ENCODE measurements at places on chromosomes 3 and 15.

DNA sequence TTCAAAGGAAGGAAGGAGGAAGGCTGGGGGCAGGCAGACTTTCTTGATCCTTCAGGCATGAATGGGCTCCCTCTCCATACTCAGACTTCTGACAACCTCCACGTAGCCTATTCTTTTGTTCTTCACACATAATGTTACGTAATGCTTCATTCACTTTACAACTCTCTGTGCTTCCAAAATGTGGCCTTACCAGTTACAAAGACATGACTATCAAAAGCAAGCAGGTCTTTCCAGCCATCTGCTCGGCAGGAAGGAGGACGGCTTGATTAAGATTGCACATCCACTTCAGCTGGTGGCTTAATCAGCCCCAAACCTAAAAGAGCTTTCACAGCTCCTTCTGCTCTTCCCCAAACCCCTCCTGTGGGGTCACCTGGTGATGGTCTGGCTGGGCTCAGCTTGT lies 263.2 kb downstream of the XXYLT1 start:
- no peak for DNase-seq

- no peak for DNase-seq
These were observed 284.2 kb upstream of the ATP11B start for GRCh38 chr3:182508919-182509711.

DNA sequence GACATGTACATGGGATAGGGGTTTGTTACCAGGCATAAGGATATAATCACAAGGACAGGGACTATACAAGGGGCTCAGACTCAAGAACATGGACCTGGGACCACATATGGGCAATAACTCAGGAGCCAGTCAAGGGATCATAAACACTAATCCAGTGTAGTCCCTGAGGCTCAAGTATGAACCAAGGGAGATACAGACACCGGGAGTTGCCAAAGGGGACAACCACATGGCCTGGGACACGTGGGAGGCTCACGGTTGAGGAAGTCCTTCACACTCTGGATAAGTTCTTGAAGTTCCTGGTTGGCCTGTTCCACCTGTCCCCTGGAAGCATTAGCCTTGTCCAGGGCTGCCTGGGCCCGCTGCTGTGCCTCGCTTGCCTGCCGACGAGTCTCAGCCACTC lies 1.8 kb upstream of the USP19 start:
- DNase-seq = no peak

DNA sequence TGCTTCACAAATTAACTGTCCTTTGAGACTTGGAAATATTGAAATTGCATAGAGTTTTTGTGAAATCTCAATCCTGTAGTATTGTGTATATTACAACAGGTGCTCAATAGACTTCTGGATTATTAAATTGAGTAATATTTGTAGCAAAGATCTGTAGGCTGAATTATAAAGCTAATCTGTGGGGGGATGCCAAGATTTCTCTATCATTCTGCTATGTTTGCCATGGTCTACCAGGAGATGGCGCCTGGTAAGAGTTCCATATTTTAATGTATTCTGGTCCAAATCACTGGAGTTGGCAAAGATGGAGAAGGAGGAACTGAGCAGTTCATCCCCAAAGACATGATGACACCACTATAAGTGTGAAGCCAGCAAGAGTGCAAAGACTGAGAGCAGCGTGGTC lies 340.9 kb upstream of the TPRG1 start:
- no peak for DNase-seq

GRCh38 chr15:58865425-58865880 lies 68.0 kb downstream of the SLTM start:
- DNase-seq = no peak

- DNase-seq = no peak
These were observed 522 bp downstream of the MED12L start for GRCh38 chr3:151085889-151086483.

- no peak for DNase-seq
These were observed 108.3 kb downstream of the P3H2 start for GRCh38 chr3:190012314-190012782.

DNA sequence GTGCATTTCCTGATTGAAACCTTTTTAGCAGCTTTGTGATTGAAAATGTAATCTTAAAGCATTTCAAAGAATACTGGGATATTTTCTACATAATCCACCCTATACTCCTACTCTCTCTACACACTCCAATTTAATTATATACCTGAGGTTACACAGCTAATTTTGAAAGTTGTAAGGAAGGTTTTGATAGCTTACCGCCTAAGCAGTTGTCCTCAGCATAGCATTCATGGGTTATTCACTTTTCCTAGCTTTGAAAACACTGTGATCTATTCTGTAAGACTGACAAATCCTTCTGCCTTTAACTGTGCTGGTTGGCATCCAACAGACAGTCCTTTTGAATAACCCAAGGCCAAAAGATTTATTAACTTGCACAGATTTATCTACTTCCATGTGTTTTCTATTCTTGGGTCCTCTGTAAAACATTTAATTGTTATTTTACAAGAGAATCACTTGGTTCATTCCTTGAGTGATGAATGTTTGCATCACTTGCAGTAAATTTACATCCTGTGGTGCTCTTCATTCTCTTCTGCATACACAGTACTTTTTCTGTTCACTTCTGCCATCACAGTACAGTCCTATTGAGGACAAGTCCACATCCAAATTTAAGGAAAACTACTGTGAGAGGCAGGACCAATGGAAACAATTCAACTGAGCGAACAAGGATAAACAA lies 44.8 kb downstream of the SERPINI1 start:
- no peak for DNase-seq

- no peak for DNase-seq
These were observed 21.2 kb downstream of the ITPR1 start for GRCh38 chr3:4514321-4514720.

GRCh38 chr3:186184021-186184420 lies 75.1 kb upstream of the ETV5 start:
- DNase-seq = no peak

- DNase-seq = no peak
These were observed 17.7 kb upstream of the SLC6A1 start for GRCh38 chr3:10974746-10975375.

- DNase-seq = no peak
These were observed 13.7 kb downstream of the GRK7 start for GRCh38 chr3:141776885-141777284.

GRCh38 chr3:48187579-48188265 lies 495 bp downstream of the CDC25A start:
- DNase-seq = no peak

DNA sequence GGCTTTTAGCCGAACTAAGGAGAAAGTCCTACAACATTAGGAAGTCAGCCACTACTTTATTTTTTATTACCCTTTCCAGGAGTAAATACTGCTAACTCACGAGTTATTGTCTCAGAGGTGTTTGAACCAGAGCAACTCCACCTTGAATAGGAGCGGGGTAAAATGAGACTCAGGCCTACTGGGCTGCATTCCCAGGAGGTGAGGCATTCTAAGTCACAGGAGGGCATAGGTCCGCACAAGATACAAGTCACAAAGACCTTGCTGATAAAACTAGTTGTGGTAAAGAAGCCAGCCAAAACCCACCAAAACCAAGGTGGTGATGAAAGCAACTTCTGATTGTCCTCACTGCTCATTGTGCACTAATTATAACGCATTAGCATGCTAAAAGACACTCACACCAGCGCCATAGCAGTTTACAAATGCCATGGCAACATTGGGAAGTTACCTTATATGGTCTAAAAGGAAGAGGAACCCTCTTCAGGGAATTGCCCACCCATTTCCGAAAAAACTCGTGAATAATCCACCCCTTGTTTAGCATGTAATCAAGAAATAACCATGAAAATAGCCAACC lies 555.9 kb downstream of the IGSF11 start:
- DNase-seq = no peak

DNA sequence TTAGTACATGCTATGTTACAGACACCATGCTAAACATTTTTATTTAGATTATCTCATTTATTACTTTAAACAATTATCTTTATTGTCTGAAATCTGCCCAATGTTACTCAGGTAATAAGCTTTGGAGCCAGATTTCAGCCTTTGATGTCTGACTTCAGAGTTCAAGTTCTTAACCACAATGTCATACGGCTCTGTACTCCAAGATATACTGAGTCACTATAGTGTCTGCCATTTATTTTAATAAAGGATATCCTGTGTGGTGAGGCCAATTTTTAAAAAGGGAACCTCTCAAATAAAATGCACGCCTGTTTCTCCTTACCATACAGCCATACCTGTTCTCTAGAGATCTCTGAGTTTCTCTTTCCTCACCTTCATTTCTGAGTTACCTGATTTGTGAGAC lies 193.1 kb downstream of the EPHA3 start:
- DNase-seq = no peak

DNA sequence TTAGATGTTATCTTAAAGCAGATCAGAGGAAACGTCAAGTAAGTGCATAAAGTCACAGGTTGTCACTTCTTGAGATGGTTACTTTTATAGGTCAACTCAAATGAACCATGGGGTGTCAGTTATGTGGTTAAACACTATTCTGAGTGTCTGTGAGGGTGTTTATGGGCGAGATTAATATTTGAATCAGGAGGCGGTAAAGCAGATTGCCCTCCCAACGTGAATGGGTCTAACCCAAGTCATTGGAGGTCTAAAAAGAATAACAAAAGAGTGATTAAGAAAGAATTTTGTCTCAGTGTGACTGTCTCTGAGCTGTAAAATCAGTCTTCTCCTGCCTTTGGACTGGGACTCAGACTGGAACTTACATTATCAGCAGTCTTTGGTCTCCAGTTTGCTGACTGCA lies 977.5 kb downstream of the NAALADL2 start:
- DNase-seq = no peak

DNA sequence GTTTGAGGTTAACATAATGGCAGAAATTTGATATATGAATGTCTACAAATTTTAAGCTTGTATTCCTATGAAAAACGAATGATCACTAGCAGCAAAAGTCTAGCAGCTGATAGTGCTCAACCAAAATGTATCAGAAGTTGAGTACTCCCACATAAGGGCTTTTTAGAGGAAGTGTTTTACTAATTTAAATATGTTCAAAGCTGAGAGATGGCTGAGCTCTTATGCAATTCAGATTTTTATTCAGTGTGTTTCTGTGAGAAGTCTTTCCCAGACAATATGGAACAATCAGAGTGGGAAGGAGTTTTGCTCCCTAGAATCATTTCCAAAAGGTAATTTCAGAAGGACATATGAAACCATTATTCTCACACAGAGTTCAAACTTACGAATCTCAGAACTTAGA lies 327.0 kb downstream of the ZPLD1 start:
- no peak for DNase-seq

DNA sequence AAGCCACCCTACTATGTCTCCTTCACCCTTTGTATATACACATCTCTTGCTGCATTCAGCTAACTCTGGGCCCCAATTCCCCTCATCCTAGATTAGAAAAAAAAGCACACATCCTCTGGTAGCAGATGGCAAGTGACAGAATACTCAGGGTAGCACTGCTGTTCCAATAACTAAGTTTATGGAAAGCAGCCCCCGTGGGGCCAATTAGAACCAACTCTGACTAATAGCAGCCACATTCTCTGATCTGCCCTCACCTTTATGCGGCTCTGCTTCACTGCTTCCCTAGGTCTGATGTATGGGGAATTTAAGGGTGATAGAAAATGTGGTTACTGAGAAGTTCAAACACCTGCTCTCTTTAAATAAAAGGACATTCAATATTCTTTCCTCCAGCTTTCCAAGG lies 74.9 kb upstream of the SETMAR start:
- DNase-seq = no peak

DNA sequence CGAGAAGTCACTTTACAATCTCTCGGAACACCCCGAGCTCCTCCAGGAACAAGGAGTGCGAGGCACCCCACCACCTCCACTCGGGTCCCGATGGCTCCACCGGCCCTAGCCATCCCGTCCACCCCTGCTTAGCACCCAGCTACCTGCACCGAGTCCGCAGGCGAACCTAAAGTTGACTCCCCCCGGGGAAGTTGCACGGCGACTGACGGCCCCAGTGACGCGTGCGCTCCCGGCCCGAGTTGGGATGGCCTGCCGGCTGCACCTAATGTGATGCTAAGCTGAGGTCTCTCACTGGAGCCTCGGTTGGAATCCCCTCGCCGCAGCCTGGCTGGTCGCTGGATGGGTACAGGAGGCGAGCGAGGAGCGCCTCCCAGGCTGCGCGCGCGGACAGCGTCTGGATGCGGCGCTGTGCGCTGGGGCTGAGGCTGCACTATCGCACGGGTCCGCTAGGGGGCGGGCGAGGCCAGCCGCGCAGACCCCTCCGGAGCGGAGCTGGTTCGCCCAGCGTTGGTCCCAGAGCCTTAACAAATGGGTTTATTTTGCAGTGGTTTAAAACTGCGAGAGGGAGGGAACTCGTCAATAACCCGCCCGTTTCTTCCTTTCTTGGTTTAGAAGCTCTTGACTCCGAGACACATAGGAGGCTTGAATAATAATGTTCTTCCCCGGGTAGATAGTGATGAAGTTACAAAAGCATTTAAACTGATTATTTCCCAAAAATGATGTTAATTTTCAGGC lies at the start of gene OXTR:
OXTR (minus strand) TSS at position 526 of the 735 bp plus-strand sequence. CDS start 1,426 bp downstream, outside the sequence.
- no peak for DNase-seq

GRCh38 chr3:126398423-126399350 lies 4.0 kb downstream of the CFAP100 start:
- no peak for DNase-seq

- DNase-seq = no peak
These were observed 908.2 kb upstream of the NR2F2 start for GRCh38 chr15:95422255-95422654.

DNA sequence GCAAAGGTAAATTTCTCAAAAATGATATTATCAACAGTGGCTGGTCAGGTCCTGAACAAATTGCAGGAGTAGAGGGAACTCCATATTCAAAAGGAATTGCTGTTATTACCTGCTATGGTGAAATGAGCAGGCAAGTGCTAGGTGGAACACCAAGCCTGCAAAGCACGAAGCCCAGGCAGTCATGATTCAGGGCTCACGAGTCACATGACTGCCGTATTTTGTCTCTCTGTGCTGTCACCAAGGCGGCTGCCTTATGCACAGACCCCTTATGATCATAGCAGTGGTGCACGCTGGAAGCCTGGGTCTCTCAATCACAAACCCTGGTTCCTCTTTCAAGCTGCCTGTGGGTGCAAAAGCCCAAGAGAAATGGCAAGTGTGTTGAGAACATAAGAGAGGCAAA lies 24.4 kb downstream of the SLC12A1 start:
- no peak for DNase-seq
